ENCODE measurements at places on chromosomes 7 and 10.

DNA sequence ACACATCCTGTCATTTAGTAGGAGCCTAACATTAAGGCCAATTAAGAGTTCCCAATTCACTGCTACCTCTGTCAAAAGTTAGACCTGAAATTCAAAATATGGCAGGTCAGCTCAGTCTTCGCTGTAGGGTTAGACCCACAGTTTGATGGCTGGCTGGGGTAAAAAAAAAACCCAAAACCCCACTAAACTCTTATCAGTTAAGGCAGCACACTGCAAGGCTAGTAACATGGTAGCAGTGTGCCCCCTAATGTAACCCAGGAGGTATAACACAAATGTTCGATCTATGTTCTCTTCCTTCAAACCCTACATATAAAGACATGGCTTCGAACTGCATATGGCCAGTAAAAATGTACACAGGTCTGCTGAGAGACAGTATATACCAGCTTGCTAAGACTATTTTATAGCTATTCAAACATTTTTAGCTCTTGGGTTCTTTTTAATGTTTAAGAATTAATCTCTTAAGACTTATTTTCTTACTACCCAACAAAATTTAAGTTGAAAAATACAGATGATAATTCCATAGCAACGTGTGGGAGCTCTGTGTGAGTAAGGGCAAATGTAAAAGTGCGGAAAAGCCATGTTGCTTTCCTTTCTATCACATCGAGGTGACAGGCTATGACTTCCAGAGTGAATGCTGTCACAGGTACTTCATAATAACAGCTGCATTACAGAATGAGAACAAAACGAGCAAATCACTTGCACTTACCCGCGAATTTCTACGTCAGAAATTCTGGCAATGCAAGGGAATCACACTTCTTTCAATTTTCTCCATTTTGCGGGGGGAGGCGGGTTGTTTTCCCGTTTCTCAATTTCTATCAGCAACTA is 168.4 kb upstream of the IMMP2L start:
- DNase-seq: no peak

- DNase-seq: no peak
Observed at GRCh38 chr7:50533866-50534265, 31.3 kb downstream of the DDC start.

GRCh38 chr10:74900297-74900696 is 73.9 kb downstream of the KAT6B start:
- no peak for DNase-seq

GRCh38 chr10:1434912-1435692 is 302.2 kb downstream of the ADARB2 start:
- no peak for DNase-seq

GRCh38 chr7:105581066-105581811 is at the start of gene EFCAB10:
Gene EFCAB10 (minus strand): TSS chr7:105581493. CDS start chr7:105581463, 30 bp downstream.
- DNase-seq: no peak

DNA sequence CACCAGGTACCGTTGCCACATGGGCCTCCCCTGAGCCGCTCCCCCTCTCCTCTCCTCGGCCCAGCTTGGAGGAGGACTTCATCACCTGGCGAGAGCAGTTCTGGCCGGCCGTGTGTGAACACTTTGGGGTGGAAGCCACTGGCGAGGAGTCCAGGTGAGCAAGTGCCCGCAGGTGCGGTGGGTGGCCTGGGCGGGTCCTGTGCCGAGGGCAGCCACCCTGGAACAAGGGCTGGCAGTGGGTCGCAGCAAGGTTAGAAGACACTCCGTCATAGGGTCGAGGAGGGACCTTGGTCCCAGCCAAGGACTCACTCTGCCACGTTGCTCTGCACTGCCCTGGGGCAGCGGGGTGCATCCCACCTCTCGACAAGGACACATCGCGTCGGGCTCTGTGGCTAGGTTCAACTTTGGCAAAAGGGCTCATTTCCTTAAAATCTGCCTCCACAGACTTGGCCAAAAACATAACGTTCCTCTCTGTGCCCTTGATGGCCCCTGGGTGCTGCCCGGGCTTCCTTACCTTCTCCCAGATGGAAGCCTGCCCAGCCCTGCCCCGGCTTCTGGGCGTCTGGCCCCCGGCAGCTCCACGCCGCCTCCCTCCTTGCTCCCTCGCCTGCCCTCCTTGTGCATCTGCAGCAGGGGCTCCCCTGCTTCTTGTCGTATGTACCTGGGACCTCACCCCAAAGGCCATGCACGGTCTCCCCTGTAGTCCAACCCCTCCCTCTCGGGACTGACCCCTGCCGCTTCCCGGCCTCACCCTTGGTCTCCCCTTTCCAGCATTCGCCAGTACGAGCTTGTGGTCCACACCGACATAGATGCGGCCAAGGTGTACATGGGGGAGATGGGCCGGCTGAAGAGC is 12.7 kb downstream of the TMEM120A start:
- no peak for DNase-seq

- no peak for DNase-seq
Observed at GRCh38 chr10:49666685-49667084, 12.8 kb upstream of the C10orf53 start.

- DNase-seq: no peak
Observed at GRCh38 chr7:45971661-45972175, 50.6 kb upstream of the IGFBP3 start.

DNA sequence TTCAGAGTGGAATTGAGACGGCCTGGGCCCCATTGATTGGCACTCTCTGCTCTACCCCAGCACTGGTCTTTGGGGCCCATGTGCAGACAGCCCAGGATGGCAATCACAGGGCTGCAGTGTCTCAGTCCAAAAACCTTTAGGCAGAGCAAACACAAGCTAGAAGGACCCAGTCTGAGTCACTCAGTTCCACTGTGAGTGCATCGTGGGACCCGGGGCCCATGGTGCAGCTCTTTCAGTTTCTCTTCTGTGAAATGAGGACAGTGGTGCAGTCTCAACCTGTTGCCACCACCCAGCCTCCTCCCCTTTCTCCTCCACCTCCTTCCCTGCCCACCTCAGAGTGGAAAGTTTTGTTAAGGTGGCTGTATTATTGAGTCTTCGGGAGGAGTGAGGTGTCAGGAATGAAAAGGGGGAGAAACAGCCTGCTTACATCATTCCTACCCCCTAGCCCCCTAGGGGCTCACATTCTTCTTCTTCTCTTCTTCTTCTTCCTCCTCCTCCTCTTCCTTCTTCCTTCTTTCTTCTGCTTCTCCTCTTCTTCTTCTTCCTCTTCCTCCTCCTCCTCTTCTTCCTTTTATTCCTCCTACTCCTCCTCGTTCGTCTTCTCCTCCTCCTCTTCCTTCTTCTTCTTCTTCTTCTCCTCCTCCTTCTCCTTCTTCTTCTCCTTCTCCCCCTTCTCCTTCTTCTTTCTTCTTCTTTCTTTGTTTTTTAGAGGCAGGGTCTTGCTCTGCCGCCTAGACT is 19.5 kb upstream of the CARD11 start:
- DNase-seq: no peak

GRCh38 chr7:98651760-98652159 is 34.7 kb downstream of the NPTX2 start:
- DNase-seq: no peak

DNA sequence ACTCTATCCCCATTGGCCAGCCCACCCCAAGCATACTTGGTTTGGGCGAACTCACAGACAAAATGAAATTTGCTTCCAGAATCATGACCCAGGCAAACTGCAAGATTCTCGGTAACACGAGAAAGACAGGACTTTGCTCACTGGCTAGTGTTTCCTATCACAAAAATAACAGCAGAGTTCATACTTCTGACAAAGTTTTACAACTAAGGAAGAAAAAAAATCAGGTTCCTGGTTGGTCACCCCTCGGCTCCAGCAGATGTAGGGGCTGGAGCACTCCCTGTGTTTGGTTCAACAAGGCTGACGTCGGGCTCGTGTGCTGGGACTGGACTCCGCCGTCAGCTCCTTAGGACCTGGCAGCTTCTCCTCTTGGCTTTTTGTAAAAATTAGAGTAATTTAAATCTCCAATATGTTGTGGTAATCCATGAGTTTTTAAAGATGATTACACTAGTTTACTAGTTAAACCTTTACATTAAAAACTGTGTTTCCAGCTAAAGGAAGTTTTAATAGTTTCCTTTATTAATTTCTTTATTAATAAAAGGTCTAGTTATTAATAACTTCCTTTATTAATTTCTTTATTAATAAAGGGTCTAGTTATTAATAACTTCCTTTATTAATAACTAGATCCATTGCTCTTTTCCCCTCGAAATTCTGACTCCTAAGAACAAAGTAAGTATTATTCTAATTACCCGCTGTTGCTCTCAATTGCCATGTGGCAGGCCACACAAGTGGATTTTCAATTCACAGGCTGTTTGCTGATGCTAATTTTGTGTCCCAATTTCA is 115.6 kb upstream of the RNF32 start:
- DNase-seq: no peak

GRCh38 chr10:95388109-95388471 is 97.3 kb upstream of the PDLIM1 start:
- DNase-seq: no peak

DNA sequence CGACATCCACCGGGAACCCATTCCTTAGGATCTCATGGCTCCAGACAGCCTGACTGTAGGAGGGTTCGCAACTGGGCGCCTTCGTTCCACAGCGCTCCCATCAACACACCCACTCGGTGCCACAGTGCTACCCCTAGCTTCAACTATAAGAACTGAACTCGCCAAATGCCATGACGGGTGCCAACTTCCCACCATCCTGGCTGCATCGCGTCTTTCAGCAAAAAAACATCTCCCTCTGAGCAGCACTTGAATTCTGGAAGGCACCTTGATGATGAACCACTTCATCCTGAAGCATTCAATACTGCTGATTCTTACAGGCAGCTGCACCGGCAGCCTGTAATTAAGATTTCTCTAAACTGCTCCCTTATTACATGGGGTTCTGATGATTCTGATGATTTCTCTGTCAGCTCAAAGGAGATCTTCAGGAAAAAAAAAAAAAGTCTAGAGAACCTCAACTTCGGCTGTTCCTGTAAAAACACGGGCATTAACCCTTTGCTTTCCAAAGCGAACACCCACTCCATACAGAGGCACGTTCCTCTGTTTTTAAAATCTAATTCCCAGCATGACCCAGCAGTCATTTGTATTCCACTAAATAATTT is 1.3 kb downstream of the CYTH3 start:
- DNase-seq: peak; percentile 37

DNA sequence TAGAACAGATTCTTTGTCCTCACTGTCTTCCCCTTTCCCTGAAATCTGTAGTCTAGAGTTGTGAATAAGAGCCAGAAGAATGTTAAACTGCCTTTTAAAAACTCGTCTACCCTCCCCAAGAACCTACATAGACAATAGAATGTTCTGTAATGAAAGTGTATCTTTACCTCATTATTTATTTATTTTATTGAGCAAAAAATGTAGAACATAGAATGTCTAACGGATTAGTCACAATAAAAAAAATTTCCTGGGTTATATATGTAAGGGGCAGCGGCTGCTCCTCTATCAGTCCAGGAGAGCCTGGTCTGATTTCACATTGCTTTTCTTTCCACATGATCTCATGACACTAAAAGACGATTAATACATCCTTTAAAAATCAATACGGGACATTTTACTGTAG is 135.7 kb downstream of the SDK1 start:
- no peak for DNase-seq

DNA sequence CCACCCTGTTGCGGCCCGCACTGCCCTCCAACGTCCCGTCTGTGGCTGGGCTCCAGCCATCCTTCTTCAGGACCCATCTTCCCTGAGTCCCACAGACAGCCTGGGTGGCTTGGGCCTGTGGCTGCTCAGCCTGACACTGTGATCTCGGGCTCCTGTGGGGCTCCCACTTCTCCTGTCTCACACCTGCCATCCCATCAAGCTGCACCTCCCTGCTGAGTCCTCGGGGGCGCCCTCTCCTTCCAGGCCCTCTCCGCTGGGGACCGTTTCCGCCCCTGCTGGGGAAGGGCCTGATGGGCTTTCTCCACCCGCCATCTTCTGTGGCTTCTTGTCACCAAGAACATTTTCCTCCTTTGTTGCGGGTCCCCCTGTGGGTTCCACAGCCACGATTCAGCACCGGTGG is 173.8 kb upstream of the PPP2R2D start:
- no peak for DNase-seq

- DNase-seq: no peak
Observed at GRCh38 chr7:155810770-155811559, 1.3 kb downstream of the SHH start.

- no peak for DNase-seq
Observed at GRCh38 chr7:137934176-137934826, 67.6 kb downstream of the CREB3L2 start.

- no peak for DNase-seq
Observed at GRCh38 chr10:21138769-21139340, 241.7 kb upstream of the NEBL start.

GRCh38 chr10:130762491-130762890 is 549.0 kb downstream of the TCERG1L start:
- DNase-seq: no peak

GRCh38 chr7:141686670-141687069 is 15.3 kb downstream of the DENND11 start:
- DNase-seq: no peak

GRCh38 chr7:128865996-128866877 is 3.6 kb downstream of the ATP6V1F start:
- DNase-seq: no peak

DNA sequence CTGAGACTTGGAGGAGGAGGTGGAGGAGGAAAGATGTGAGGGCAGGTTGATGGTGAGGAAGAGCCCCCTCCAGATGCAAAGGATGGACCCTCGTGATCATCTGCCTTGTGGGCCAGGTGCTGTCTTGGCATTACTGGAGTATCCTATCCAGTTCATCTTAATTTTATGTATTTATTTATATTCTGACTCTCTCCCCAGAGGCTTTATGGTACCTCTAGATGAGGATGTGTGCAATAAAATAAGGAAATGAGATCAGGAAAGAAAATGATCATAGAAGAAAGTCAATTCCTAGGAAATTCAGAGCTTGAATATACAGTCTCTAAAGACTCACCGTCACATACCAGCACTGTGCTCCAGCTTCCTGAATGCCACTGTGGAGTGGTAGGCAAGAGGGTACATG is 94.1 kb downstream of the LRRC18 start:
- DNase-seq: no peak

- no peak for DNase-seq
Observed at GRCh38 chr10:26859241-26860101, 1.3 kb downstream of the ABI1 start.

DNA sequence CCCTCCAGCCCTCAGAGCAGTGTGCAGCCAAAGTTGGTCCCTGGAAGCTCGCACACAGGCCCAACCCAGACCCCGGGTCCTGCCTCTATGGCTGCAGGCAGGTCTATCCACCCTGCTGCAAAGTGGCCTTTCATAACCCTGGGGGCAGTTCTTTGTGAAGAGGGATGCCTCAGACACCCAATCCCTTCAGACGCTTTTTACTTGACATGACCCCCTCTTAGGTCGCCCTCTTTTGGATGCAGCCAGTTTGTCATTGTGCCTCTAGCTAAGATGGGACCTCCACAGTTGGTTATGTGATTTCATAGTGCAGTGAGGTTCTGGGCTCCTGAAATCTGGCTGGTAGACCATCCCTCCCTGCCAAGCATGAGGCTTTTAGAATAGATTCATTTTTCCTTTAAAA is 27.3 kb downstream of the SMKR1 start:
- DNase-seq: no peak

DNA sequence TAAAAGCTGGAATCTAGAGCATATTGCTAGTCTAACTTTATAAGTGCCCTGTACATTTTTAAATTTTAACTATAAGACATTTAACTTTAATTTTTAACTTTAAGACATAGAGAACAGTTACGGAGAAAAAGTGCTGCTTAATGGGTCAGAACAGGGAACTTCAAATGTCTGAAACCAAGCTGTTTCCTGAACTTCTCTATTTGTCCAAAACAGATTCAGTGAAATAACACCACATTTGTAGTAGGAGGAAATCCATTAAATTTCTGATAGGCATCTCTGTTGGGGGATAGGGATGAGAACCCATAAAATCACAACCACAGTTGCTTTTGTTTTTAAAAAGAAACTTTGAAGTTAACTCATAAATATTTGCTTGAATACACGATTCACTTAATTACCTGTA is 170.8 kb upstream of the ANK3 start:
- no peak for DNase-seq

- no peak for DNase-seq
Observed at GRCh38 chr7:80722616-80723195, 84.3 kb downstream of the CD36 start.

Measured in cerebellar nuclear complex (tissue), 1 donor.